ENCODE measurements at places on chromosomes 5 and 9.

- no peak for DNase-seq
These were observed 198.5 kb downstream of the CACNA1B start for GRCh38 chr9:138075961-138076649.

- DNase-seq: no peak
These were observed 155.8 kb upstream of the GRAMD2B start for GRCh38 chr5:126267438-126267837.

DNA sequence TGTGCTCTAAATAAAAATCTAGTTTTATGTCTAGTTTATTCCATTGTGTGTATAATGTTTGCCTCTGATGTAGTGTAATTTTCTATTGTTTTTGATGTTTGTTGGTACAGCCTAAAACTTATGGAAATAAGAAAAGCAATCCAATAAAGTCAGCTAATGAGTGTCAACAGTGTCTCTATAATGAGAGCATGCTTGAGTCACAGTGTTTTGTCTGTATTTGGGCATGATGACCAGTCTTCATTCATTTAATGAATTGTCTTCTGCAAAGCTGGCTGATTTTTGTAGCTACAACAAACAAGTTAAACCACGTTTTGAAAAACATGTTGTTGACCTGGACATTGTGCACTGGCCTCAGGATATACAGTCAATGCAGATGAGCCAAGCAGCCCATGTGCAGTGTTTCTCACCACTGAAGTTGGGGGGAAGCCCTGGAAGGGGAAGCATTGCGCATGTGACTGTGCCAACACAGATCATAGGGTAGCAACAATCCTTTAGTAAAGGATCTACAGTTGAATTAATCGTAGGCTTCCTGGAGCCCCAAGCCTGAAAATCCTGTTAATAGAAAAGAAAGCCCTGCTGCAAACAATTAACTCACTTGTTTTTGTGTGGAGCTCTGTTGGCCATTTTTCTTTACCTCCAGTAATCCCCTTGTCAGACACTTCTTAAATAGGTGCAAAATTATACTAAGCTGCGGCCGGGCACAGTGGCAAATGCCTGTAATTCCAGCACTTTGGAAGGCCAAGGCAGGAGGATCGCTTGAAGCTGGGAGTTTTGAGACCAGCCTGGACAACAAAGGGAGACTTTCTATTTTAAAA is 88.0 kb downstream of the INIP start:
- DNase-seq: no peak

- no peak for DNase-seq
These were observed 18.8 kb downstream of the DDX46 start for GRCh38 chr5:134777366-134777765.

GRCh38 chr9:93824386-93825294 is 130.5 kb downstream of the BARX1 start:
- no peak for DNase-seq

- no peak for DNase-seq
These were observed 274.5 kb upstream of the C9orf72 start for GRCh38 chr9:27847818-27848217.
